ENCODE measurements at places on chromosomes 3 and 15.

DNA sequence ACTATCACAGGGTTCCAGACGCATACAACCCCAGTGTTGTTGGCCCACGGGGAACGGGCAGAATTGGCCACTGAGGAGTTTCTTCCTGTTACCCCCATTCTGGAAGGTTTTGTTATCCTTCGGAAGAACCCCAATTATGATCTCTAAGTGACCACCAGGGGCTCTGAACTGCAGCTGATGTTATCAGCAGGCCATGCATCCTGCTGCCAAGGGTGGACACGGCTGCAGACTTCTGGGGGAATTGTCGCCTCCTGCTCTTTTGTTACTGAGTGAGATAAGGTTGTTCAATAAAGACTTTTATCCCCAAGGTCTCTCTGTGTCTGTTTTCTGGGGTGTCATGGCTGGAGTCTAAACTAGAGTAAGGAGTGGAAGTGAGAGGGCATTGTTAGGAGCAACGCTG lies 5.7 kb upstream of the EIF4G1 start:
- no peak for DNase-seq

GRCh38 chr3:57544181-57545125 lies at the start of gene DNAH12:
Gene DNAH12, minus strand, starts transcription at chr3:57544344. Its CDS starts 1,474 bp downstream, at chr3:57542870.
- DNase-seq = no peak

- DNase-seq = no peak
These were observed 70.6 kb upstream of the BHLHE40 start for GRCh38 chr3:4908433-4909156.

- DNase-seq = no peak
These were observed 98.3 kb upstream of the SPATA12 start for GRCh38 chr3:56962206-56962605.

DNA sequence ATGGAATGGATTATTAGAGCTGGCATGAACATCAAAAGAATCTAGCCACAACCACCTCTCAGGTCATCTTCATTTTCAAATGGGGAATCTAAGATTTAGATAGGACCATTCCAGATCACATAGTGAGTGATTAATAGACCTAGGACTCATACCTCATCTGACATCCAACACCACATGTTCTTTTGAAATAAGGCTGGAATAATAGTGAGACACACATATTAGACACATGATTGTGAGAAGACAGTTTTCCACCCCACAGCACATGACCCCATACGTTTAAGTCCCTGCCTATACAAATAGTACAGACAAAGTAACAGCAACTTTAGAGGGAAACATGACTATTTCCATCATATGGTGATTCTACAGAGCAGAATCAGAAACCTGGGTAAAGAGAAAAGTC lies 344.7 kb upstream of the TPRG1 start:
- DNase-seq = no peak

Measured in cortex of kidney (tissue), 1 donor.